Stimulated activated CD4-positive, alpha-beta T cell treated with anti-CD3 and anti-CD28 coated beads, Interleukin-2, amount 100 ng/mL, for 24 hours (primary cell): ENCODE measurements at places on chromosomes 2 and 18.

DNA sequence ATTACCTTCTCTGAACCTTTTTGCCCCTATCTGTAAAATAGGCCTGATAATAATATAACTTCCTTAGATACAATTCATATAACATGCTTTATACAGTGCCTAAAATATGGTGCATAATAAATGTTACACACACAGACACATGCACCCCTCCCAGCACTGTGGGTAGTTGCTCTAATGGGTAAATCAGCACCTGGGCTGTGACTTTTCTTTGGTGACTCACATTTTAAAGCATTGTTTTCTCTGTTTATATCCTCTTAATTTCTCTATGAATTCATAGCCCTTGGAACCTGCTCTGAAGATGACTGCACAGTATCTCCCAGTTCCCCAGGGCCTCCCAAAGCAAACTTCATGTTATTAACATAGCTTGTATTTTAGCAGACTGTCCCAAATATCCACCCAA lies 248.2 kb upstream of the TNP1 start:
- DNase-seq: no peak

DNA sequence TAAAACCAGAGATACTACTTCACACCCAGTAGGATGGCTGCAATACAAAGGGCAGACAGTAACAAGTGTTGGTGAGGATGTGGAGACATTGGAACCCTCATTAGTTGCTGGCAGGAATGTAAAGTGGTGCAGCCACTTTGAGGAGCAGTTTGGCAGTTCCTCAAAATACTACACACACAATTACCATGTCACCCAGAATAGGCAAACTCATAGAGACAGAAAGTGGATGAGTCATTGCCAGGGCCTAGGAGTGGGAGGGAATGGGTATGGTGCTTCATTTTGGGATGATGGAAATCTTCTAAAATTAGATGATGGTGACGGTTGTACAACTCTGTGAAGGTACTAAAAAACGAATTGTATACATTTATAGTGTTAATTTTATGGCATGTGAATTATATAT lies 54.8 kb downstream of the ATP9B start:
- no peak for DNase-seq

- no peak for DNase-seq
Observed at GRCh38 chr2:24568551-24568950, 77.5 kb downstream of the NCOA1 start.

- no peak for DNase-seq
Observed at GRCh38 chr2:15311201-15311907, 249.8 kb downstream of the NBAS start.

- no peak for DNase-seq
Observed at GRCh38 chr18:47251289-47252120, at the start of gene SKOR2. TSS of gene SKOR2 (minus strand) at chr18:47251660. CDS start at chr18:47249183, 2,477 bp downstream.

GRCh38 chr2:14776216-14776615 lies 143.7 kb downstream of the LRATD1 start:
- DNase-seq: no peak

GRCh38 chr18:43265465-43265864 lies 11.8 kb downstream of the SYT4 start:
- DNase-seq: no peak

GRCh38 chr2:131966256-131966655 lies 195.5 kb downstream of the ANKRD30BL start:
- DNase-seq: no peak

GRCh38 chr2:67076239-67076624 lies 320.9 kb upstream of the ETAA1 start:
- DNase-seq: no peak

DNA sequence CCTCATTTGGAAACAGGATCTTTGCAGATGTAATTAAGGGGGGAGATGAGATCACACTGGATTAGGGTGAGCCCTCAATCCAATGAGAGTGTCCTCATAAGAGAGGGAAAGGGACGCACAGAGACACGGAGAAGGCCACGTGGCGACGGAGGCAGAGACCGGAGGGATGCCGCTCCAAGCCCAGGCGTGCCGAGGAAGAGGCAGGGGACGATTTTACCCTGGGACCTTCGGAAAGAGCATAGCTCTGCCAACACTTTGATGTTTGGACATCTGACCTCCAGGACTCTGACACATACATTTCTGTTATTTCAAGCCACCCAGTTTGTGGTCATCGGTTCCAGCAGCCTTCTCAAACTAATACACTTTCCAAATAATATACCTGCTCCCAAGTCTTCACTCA lies 84.4 kb upstream of the ZCCHC2 start:
- DNase-seq: no peak

DNA sequence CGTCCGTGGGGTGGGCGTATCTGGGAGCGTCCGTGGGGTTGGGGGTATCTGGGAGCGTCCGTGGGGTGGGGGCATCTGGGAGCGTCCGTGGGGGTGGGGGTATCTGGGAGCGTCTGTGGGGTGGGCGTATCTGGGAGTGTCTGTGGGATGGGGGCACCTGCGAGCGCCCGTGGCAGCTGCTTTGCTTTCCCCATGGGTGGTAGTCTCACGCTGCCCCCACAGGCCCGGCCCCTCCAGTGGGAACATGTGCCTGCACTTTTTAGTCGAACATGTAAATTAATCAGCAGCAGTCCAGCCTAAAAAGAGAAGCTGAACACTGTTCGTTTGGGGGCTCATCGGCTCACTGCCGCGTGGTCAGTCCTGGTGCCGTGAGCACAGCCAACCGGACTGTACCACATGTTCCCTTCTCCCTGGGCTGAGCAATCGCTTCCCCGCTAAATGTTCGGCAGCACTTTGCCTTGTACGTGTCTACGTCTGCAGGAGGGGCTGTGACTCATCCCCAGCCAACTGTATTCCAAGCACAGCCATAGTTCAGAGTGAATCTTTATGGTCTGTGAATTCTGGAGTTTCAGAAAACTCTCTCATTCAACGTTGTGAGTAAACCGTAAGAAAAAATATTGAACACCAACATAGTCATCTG lies 271.5 kb downstream of the AGAP1 start:
- DNase-seq: no peak

GRCh38 chr2:209431701-209432100 lies 7.9 kb downstream of the MAP2 start:
- no peak for DNase-seq

DNA sequence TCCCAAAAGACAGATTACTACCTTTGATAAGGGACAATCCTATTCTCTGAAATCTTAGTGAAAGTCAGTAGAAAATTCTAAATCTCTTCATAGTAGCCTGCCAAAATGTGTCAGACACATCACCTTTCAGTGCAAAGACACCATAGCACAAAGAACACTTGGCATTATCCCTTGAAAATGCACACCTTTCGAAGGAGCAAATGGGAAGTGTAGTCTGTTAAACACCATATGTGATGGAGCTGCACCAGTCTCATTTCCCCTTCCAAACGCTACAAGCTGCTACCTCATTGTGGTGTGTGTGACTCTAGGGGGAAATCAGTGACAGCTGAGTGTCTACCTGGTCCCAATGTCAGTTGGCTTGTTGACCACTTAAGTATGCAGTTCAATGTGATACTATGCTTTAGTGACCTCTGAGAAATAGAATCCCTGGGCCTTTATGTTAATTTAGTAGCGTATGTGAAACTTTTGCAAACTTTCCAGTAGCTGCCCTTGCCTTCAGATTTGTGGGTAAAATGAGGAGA lies 551.7 kb downstream of the ARHGAP15 start:
- DNase-seq: no peak

- DNase-seq: peak; percentile 41
Observed at GRCh38 chr2:106144621-106145331, 49.3 kb downstream of the UXS1 start.

- no peak for DNase-seq
Observed at GRCh38 chr2:224894356-224894755, 147.9 kb downstream of the DOCK10 start.

DNA sequence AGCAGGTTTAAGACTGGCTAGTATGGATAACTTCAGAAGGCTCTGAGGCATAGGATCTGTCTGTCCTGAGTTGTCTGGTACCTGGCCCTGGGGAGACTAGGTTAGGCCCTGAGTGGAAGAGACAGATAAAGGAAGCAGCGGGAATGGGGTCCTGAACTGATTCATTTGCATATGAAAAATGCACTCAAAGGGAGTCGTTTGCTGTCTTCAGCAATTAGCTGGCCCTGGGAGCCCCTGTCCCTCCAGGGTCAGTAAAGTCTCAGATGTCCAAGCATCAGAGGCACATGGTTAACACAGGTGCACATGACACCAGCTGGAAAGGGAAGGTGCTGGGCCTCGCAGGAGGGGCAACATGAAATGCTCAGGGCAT lies 172.4 kb downstream of the ACOXL start:
- no peak for DNase-seq

DNA sequence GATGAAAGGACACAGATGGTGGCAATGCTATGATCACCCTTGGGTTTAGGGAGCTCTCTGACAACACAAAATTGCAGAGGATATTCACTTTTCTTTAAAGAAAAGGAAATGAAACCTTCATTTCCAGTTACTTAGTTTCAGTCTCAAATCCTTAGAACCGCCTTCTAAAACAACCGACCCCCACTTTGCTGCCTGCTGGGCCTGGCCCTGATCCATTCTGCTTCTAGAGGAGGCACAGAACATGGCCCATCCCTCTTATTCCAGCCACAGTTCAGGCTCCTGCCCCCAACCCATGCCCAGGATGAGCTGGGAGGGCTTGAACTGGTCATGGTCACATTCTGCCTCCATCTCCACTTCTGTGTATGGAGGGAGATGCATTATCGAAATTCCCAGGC lies 311.6 kb downstream of the EN1 start:
- no peak for DNase-seq

DNA sequence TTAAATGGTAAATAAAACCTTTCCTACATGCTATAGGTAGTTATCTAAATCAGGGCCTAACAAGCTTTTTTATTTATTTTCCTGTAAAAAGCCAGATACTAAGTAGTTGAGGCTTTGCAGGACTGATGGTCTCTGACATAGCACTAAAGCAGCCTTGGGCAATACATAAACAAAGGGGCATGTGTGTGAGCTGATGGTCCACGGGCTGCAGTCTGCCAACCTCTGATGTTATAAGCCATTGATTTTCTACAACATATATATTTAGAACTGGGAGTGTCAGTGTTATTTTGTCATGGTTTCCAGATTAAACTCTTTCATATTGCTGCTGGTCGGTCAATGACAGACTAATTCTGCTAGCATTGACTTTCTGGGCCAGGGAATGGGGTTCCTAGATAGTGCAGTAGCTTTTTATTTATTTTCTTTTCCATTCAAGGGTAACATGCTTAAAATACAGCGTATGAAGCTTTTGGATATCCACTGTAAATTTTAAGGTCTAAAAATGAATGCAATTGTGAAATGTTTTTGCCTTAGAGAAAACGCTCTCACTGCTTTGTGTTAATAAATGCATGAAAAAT lies 134.0 kb downstream of the NEDD4L start:
- no peak for DNase-seq

- DNase-seq: no peak
Observed at GRCh38 chr18:67092141-67092540, 424.4 kb downstream of the DSEL start.

DNA sequence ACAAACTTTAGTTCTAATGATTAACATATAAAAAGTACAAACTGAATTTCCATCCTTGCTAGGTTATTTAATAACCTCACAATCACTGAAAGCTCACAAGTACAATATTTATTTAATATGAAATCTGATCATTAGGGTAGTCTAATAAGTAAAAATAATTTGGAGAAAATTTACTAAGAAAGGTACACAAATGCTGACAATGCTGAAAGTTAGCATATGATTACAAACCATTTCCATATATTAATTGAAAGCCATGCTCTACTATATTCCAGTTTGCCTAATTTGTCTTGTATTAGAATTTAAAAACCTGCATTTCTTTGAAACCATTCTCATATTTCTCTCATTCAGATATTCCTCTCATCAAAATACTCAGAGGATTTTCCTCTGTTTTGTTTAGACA lies 8.2 kb upstream of the PEX13 start:
- DNase-seq: no peak

DNA sequence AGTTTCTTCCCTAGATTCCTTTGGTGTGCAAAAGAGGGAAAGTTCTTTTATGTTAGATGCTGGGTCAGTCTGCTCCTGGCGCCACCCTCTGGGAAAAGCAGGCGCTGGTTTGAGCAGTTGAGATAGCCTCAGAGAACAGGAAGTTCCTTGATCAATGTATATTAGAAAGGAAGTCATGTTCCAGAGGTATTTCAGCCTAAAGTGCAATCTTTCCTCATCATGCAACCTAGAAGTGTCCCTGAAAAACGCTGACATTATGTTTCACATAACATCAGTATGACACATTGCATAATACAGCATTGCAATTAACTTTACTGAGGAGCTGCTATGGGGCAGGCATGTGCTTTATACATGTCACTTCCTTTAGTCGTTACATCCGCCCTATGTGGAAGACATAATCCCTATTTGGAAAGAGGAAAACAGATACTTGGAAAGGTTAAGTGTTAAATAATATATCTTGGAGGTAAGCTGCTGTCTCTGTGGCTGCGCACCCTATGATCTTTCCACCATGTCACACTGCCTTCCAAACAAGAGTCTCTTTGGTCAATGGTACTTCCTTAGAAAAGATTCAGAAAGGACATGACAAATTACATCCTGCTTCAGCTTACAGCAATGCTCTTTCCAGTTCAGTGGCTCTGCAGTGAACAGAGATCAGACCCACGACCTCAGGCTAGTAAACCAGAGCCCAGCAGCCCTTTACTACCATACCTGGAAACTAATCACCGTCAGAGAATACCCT lies 369.7 kb downstream of the RAD51AP2 start:
- no peak for DNase-seq

DNA sequence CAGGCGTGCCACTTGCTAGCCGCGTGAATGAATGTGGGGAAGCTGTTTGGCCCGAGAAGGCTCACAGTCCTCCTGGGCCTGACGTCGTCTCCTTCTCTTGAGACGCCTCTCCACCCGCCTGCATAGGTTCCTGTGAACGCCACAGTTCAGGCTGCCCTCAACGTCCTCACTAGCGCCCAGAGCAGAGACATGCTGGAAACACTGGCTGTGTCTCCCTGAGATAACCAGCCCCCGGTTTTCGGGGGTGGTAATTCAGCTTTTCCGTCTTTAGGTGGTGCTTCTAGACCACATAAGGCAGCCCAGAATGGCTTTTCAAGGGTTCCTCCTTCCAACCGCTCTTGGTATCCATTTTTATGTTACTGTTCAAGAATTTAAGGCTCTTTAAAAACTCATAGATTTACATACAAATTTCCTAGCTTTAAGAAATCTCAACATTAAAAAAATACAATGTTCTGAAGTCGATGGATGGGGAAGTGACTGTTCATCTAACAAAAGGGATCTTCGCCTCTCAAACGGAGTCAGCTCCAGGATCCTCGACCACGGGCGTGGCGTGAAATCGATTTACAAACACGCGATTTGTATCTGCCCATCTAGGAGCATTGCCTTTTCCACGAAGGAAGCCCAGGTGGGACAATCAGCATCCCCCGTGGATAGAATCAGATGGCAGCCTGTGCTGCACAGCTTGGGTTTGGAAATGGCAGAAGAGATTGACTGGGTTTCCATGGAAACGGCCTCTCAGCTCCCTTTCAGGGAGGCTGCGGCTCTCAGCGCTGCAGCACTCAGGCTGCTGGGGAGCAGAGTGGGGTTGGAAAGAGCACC lies 110.6 kb upstream of the PXDN start:
- no peak for DNase-seq
